ENCODE measurements at places on chromosomes 6 and 20.

DNA sequence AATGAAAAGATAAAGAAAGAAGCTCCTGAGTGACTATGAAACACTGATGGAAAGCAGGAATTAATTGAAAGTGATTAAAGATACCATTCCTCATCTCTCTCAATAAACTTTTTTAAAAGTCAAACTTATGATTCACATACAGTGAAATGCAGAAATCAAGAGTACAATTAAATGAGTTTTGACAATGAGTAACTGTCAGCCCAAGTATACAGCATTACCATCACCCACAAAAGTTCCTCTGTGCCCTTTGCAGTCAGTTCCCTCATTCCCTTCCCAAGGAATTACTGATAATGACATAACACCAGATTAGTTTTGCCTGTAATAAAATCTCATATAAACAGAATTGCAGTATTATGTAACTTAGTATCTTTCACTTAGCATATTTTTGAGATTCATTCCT lies 44.5 kb downstream of the ATG5 start:
- no peak for DNase-seq

GRCh38 chr6:161435748-161436070 lies 161.8 kb upstream of the AGPAT4 start:
- no peak for DNase-seq

DNA sequence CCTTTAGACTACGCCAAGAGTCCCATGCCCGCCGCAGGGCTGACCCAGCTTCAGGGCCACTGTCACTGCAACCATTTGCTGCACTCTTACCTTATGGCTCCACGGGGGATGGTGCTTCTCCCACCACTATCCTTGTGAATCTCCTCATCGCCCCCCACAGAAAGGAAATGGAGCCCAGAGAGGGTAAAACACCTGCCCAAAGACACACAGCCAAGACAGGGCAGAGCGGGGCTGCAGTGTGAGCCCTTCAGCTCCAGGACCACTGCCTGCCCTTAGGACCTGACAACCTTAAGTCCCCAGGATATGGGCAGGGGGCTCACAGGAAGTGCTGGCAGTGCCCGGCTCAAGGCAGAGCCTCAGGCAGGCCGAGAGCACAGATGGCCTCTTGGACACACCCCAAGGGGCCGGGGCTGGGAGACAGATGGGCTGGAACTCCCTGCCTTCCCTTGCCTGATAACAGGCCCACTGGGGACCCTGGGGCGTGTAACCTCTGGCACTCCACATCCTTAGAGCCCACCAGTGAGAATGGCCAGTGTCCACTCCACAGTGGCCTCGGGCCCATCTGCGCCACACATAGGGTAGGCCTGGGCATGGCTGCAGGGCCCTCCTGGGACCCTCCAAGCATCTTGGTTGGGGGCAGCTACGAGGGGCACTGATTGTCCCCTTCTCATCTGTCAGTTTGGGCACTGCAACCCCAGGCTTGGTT lies 265.2 kb downstream of the TAF4 start:
- DNase-seq, result no peak

GRCh38 chr20:22807045-22807444 lies 222.7 kb upstream of the FOXA2 start:
- DNase-seq, result no peak

DNA sequence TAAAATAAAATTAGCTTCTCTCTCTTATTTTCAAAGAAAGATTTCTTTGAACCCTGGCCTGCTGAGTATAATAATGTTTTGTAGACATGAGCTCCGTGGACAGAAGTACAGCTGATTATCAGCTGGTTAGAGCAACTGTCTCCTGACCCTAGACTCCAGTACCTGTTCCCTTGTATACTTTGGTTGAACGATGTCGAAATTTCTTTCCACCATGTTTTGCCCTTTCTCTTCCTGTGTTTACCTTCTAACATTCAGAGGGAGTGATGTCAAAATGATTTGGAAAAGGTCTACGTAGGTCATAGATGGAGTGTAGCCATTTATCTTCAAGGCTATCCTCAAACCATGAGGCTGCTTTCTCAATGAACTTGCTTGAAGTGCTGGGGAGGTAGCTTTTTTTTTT lies 16.8 kb upstream of the ADTRP start:
- no peak for DNase-seq

DNA sequence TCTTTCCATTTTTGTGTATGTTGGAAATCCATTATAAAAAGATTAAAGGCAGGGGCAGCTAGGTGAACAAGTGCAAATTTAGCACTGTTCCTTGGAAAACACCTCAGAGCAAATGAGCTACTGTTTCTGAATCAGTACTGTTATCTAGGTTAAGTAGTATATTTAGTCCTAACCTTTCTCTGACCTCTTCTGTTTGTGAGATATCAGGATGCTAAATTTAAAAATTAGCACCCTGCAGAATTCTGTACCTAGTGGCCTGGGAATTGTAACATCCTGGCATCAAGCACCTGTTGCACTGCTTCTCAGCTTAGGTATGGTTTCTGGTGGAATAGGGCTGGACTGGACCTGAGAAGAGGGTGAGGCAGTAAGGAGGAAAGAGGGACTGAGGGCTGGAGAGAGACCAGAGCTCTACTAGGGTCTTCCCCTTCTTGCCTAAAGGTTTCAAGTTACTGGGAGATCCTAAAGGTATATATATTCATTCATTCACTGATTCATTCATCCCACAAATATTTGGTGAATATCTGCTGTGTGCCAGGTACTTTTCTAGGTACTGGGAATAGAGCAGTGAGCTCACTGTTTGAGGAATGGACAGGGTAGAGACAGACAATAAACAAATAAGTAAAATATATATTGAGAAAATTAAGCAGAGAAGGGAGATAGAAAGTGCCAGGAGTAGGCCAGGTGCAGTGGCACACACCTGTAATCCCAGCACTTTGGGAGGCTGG lies 5.2 kb downstream of the ZNF76 start:
- DNase-seq, result no peak

- DNase-seq, result no peak
These were observed 67.5 kb upstream of the FUT9 start for GRCh38 chr6:95948324-95948723.

DNA sequence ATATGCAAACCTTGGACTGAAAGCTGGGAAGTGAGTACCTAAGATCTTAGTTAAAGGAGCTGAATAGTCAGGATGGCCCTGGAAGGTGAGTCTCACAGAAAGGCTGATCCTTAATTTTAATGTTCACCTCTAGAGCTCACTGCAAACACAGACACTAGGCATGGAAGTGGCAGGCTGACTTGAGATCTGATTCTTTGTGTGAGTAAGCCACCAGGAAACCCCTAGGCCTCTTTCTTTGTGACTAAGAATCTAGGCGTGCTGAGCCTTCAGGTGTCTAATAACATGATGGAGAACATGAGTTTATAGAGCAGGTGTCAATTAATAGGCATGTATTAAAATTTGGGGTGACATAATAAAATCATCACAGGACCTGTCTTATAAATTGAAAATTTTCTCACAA lies 642.2 kb downstream of the EYS start:
- no peak for DNase-seq

DNA sequence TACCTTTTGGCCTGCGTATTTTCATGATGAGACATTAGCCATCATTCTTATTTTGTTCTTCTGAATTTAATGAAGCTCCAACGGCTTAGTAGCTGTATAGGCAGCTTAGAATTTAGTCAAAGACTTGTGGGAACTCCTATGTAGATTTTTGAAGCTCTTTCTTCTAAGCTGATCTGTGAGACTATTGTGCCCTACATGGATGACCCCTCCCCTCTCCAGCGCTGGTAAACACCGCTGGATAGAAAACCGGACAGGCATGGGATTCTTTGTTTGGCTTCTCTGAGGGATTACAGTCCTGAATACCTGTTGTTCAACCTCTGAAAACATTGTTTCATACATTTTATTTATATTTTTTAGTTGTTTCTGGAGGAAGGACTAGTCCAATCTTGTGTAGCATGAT lies 1353.4 kb downstream of the GRIK2 start:
- DNase-seq, result no peak

DNA sequence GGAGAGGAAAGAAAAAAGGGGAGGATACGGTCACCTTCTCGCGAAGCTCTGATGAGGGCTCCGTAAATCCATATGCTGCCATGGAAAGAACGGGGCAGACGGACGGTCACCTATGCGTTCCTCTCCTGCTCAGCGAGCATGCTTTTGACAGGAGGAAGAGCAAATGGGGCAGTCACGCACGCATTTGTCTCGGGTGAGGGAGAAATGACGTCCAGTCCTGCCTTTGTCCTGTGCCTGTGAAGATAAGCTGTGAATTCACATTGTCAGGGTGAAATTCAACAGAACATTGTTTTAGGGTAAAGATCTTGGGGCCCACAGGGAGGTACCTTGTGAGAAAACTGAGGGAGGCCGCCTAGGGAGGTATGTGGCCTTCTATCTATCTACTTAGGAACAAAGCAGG lies 83.8 kb downstream of the IRF4 start:
- DNase-seq, result no peak

GRCh38 chr20:50041246-50041873 lies 58.6 kb downstream of the SNAI1 start:
- DNase-seq, result no peak
